ENCODE measurements at places on chromosomes 2 and 18.
A peak's percentile ranks its signal among the peaks of the same experiment; 100 is the strongest.

DNA sequence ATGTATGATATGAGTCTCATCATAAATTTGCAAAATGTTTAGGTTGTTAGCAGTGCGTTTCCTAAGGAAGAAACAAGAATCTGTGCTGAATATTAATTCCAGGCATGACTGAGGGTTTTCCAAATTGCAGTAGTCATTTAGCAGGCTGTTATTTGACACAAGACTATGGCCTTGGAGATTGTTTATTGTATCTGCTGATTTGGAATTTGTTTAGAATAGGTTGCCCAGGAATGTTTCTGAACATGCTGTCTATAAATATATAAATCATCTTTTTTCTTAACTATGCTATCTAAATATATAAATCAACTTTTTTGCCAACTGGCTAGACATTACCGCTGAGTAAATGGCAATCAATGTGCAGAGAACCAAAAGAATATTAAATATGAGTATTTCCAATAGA lies 90.9 kb downstream of the DOK6 start:
- DNase-seq, result no peak

DNA sequence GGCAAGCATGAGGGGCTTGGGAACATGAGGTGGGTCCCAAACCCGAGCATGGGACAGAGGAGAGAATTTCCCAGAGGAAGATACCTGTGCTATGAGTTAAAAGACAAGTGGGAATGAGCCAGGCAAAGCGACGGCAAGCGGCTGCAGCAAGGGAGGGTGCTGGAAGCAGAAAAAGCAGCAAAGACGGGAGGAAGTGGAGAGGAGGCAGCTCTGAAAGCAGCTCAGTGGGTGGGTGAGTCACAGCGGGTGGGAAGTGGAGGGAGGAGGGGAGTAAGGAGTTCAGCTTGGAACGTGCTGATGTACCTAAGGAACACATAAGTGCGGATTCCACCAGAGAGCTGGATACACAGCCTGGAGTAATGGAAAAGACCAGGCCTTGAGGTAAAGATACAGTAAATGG lies 41.4 kb downstream of the THUMPD2 start:
- no peak for DNase-seq

GRCh38 chr2:31558401-31559295 lies 22.1 kb downstream of the SRD5A2 start:
- DNase-seq, result no peak

DNA sequence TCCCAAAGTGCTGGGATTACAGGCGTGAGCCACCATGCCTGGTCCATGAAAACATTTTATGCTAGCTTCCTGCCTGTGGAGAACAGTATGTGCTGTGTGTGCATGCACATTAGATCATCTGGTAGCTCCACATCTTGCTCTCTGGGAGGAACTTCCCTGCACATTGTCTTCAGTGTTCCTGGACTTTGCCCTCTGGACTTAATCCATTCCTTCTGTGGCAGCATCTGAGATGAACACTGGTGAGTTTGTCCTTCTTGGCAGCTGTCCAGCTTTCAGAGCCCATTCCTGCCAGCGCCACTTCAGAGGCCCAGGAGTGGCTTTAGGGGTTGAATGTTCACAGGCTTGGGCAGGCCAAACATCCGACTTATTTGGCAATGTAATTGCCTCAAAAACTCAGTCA lies 65.2 kb downstream of the POU3F3 start:
- DNase-seq, result no peak

DNA sequence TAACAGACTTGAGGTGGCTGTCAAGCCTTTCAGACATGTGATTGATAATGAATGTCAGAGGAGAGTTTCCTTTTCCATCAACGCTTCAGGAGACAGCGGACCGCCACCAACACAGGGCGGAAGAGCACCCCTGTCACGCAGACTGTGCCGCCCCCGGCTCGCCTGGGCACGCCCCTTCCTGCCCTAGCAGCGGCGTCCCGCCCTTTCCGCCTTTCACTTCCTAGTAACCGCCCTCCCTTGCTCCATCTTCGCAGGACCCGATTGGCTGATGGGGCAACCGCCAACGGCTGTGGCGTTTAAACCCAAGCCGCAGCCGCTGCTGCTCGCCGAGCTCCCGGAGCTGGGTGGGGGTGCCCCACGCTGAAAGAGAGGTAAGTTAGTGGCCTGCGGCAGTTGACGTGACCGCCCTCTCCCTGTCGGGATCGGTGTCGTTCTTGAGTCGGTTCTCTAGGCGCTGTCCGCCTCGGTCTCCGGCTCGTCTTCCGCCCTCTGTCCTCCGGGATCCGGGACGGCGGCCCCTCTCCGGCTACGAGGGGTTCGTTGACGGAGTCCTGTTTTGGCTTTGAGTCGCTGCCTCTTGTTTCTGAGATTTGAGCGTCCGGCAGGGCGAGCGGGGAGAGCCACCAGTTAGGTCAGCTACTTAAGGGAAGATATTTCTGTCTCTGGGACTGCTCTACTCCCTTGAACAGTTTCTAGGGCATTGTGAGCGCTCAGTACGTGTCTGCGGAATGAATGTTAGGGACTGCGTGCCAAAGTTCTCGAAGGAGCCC lies at the start of gene SGO2:
Gene SGO2, plus strand, starts transcription at position 326 of the 770 bp plus-strand sequence. CDS start 6,769 bp downstream, outside the sequence.
- DNase-seq, result peak; percentile 97

DNA sequence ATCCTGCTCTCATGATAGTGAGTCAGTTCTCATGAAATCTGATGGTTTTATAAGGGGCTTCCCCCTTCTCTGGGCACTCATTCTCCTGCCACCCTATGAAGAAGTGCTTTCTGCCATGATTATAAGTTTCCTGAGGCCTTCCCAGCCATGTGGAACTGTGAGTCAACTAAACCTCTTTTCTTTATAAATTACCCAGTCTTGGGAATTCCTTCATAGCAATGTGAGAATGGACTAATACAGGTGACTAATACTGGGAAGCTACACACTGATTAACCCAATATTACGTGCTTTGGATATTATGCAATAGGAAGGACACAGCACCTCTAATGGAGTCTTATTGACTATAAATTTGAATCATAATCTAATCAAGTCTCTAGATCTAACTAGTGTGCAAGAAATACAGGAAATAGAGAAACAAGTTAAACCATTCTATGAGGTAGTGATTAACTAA lies 107.2 kb upstream of the ETAA1 start:
- no peak for DNase-seq

DNA sequence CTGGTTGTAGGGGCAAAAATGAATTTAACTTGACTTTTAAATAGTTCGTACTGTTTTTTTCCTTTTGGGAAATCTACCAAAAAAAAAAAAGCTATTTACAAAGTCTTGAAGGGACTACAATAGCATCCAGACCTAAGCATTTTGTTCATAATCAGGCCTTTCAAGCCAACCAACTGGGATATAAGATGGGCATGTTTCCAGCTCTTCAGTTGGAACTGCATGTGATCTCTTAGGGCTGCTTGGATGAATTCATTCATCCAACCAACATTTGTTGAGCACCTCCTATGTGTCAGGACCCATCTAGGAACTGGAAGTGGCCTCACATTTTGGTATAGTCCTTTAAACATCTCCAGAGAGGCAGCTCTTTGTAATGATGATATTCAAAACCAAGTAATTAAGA lies 98.6 kb downstream of the AAK1 start:
- DNase-seq, result no peak

DNA sequence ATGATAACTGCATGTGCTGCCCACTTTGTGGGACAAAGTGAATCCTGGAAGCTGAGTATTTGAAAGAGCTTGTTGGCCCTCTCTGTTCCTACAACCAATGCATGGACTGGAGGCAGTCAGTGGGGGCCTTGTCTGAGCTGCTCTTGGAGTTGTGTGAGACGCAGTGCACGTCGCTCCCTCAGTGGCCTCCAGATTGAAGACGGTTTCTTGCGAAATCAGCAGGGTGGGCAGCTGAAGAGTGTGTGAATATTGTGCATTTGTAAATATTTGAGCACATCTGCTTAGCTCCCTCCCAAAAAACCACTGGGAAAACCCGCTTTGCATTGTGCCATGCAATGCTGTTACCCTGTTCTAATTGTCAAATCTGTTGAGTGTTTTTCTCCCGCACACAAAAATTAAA lies 782.8 kb downstream of the PLCL1 start:
- no peak for DNase-seq

DNA sequence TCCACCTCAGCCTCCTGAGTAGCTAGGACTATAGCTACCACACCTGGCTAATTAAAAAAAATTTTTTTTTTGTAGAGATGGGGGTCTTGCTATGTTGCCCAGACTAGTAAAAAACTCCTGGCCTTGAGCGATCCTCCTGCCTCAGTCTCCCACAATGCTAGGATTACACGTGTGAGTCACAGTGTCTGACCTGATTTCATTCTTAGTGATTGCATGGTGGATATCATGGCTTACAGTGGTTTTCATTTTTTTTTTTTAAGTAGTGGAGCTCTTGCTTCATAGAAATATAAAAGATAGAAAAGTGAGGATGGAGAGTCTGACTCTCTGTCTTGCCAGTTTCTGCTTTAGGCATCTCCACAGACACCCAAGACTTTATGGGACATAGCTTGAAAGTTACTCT lies 83.6 kb downstream of the CDC42EP3 start:
- DNase-seq, result no peak

Data from DND-41 (cell line).